A172 (cell line): ENCODE measurements at places on chromosomes 4 and X. TPM values are rescaled to one million over a fixed set of nuclear protein-coding genes. Genes with fewer than 3 reads are reported as not detected.

CSAG1 gene
- 0.65 TPM in 1 of 2 replicates, not detected in the other for total RNA-seq

BEX2 gene
- total RNA-seq = 0.76 and 2.6 TPM in 2 replicates

KCNIP4 gene
- total RNA-seq = not detected in 2 replicates

ARHGEF6 gene
- 5.0 and 5.2 TPM in 2 replicates for total RNA-seq

KDM6A gene
- total RNA-seq = 10.4 and 10.9 TPM in 2 replicates

PDCL2 gene
- total RNA-seq = 2.9 TPM in 1 of 2 replicates, not detected in the other

CT83 gene
- total RNA-seq = not detected in 2 replicates

F9 gene
- not detected in 2 replicates for total RNA-seq

FAM200B gene
- total RNA-seq = 68.7 and 75.9 TPM in 2 replicates

SPANXN3 gene
- not detected in 2 replicates for total RNA-seq

TLR6 gene
- total RNA-seq = 8.1 and 11.0 TPM in 2 replicates

GAGE1 gene
- total RNA-seq = 2.7 and 15.5 TPM in 2 replicates

IL2RG gene
- total RNA-seq = 0.22 and 1.4 TPM in 2 replicates

TNMD gene
- total RNA-seq = not detected in 2 replicates

KLF3 gene
- total RNA-seq = 6.4 and 8.9 TPM in 2 replicates

GLRA3 gene
- not detected in 2 replicates for total RNA-seq

TDO2 gene
- 235 and 369 TPM in 2 replicates for total RNA-seq

GRCh38 chr4:111649308-111649707, 495.9 kb upstream of the FAM241A start:
- no peak for DNase-seq

- DNase-seq = no peak
Measured at GRCh38 chr4:140027101-140027500, 126.9 kb downstream of the MAML3 start.

- peak; percentile 65 for DNase-seq
Measured at GRCh38 chrX:24231131-24231540, 81.6 kb downstream of the ZFX start.

- no peak for DNase-seq
Measured at GRCh38 chr4:139710073-139710472, 44.5 kb downstream of the MGST2 start.

DNA sequence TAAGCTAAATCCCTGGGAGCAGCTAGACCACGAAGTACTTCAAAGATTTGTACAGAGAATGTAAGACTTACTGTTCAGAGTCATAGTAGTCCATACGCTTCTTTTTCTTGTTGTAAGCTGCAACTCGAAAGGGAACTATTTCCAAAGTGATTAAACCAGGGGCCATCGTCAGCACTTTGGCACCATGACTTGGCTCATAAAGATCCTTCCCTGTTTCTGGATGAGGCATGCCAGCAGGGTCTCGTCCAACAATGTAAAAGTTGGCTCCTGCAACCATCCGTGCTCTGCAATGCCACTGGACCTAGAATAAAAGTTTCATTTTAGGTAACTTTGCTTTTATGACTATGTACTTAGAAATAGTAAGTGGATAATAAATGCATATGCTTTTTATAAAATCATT, 88.5 kb downstream of the PAPSS1 start:
- DNase-seq = no peak

DNA sequence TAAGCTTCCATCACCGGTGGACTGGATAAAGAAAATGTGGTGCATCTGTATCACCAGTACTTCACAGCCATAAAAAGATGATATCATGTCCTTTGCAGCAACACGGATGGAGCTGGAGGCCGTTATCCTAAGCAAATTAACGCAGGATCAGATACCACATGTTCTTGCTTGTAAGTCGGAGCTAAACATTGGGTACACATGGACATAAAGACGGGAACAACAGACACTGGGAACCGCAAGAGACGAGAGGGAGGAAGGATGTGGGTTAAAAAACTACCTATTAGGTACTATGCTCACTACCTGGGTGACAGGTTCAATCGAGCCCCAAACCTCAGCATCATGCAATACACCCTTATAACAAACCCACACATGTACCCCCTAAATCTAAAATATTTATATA, 16.3 kb upstream of the IDS start:
- DNase-seq = no peak

DNA sequence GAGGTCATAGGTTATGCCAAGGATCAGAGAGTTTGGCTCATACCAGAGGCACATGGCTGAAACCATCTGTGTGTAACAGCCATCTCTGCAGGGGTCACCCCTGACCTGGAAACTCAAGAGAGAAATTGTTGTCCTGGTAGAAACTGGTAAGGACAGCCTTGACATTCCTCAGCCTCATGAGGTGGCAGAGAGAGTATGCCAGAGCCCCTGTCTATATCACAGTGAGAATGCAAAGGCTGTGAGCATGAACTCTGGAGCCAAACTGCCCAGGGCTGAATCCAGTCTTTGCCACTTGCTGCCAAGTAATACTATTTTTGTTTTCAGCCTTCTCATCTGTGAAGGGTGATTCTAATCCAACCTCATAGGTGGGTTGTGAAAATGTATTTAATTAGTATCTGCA, 37.1 kb upstream of the CCDC149 start:
- no peak for DNase-seq

DNA sequence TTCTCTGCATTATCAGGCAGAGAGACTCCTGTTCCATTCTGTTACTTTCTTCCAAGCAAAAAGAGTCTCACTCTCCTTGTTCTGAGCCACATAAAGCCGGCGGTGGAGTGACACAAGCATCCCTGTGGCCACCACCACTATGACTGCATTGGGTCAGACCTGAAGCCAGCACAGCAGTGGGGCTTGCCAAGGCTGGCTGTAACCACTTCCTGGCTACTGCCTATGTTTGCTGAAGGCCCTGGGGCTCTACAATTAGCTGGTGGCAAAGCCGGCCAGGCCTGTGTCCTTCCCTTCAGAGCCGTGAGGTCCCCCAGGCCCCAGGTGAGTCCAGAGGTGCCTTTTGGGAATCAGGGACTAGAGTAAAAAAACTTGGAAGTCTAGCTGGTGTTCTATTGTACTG, 31.8 kb downstream of the PLAC8 start:
- DNase-seq = peak; percentile 11

- peak; percentile 79 for DNase-seq
Measured at GRCh38 chr4:41154814-41155177, 59.5 kb downstream of the APBB2 start.

- DNase-seq = peak; percentile 98
Measured at GRCh38 chr4:48909697-48910096, 3.1 kb upstream of the OCIAD2 start.

DNA sequence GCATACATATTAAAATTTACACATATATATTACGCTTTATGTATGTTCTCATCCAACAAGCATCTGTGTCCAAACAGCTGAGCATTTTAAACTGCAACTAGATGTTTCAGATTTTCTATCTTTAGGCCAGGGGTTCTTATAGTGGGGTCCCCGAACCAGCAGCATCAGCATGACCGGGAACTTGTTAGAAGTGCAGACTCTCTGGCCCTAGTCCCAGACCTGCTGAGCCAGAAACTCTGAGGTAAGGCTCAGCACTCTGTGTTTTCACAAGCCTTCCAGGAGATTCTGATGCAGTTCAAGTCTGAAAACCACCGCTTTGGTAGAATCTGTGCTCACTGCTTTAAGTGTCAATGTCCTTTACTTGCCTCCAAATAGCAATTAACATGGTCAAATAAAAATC, 266.2 kb upstream of the CASK start:
- DNase-seq = no peak

DNA sequence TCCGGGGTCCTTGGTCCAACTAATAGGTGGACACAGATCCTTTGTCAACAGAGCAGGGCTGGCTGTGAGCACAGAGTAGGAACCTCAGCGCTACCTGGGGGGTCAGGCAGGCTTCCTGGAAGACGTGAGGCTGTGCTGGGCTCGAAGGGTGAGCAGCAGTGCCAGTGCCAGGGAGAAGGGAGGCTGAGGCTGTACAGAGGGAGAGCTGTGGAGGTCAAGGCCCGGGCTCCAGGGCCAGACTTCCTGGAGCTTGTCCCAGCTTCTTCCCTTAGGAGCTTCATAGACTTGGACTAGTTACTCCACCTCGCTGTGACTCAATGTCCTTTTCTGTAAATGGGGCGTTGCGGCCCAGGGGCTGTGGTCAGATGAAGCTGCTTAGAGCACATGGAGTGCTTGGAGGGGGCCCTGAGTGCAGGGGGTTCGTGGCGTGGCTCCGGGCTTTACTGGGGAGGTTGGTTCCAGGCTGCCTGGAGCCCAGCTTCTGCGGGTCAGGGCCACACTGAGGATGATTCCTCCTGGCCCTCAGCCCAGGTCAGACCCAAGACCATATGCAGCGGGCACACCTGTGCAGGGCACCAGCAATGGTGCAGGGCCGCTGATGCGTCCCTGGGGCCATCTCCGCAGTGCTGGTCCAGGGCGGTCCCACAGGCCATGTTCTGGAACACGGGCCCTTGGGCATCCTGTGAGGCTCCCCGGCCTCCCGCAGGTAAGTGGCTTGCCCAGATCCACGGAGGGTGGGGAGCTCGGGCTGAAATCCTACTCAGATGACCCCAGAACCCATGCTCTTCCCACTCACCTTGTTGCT, 98.1 kb downstream of the DCTD start:
- DNase-seq = no peak

DNA sequence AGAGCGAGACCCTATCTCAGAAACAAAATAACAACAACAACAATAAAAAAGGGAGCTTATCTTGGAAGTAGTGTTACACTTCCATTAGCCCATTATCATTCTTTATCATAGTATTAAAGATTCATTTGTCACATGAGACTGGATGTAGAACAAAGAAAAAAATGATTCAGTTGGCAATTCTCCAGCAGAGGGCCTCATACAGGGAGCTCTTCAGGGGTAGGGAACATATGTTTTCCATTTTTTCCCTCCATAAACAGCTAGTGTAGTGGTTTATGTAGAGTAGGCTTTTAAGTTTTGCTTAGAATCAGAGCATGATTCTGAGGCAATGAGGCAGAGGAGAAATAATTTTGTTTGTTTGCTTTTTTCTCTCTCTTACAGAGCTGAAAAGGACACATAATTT, 5.8 kb downstream of the CPE start:
- DNase-seq = no peak

DNA sequence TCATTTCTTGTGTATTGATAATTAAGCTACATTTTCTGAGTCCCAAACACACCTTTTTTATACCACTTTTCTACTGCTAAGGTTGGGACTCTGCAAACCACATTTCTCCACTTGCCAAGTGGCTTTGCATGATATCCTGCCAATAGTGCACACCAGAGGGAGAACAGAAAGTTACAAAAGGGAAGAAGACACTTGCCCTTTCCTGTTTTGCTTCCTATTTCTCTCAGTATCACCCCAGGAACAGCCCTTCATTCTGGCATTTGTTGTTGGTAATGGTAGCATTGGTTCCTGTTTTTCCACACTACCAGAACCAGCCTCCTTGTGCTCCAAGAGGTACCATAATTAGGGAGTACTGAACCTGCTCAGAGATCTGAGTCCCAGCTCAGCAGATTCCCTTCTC, 87.1 kb downstream of the HDX start:
- no peak for DNase-seq

GRCh38 chrX:3815896-3816664, 102.6 kb upstream of the PRKX start:
- no peak for DNase-seq

GRCh38 chr4:150720973-150721518, 139.1 kb downstream of the MAB21L2 start:
- DNase-seq = no peak

DNA sequence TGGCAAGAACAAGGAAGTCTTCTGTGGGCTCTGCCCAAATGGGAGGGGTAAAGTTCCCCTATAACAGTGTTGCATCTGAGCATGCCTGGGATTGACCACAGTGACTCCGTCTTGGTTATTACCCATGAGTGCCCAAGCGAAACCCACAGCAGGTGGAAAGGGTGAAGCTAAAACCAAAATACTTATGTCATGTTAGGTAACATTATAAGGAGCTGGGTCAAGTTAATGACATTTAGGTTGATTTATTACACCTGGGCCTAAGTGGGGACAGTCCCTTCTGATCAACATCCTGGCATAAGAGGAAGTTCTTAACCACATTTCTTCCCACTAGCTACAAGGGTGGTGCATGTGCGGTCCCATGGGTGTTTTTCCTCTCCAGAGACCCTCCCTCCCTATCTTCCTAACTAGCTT, 1.3 kb upstream of the ZNF732 start:
- no peak for DNase-seq

- DNase-seq = no peak
Measured at GRCh38 chrX:110491846-110492620, 133.4 kb downstream of the RTL9 start.

DNA sequence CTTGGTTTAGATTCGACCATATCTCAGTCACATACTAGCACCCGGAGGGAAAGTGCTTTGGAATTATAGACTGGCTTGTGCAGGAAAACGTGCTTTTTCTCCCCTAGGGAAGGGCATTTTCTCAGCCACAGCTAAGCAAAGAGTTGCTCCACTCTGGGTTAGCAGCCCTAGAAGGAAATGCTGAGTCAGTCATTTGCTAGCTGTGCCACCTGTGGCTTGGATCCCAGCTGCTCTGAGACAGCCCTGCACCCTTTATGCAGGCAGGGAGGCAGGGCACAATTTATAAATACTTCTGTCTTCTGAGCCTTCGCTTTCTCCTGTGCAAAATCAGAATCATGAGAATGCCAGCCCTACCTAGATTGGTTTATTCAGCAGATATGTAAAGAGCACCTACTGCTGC, 1.3 kb upstream of the USP51 start:
- DNase-seq = no peak

DNA sequence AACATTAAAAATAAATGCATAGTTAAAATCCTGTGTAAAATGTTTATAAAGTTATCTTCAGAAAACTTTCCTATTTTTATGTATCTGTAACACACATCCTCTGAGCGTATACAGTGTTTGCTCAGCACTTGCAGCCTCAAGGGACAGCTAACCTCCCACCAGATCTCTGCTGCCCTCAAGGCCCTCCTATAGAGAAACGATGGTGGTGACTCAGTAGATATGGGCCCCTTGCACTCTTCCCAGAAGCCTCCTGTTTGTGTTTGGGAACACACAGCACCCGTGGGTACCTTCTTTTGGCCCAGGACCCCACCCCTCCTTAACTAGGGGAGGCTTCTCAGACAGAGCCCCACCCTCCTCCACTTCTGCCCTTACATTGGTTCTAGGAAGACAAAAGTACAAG, 26.7 kb downstream of the PJA1 start:
- DNase-seq = no peak

DNA sequence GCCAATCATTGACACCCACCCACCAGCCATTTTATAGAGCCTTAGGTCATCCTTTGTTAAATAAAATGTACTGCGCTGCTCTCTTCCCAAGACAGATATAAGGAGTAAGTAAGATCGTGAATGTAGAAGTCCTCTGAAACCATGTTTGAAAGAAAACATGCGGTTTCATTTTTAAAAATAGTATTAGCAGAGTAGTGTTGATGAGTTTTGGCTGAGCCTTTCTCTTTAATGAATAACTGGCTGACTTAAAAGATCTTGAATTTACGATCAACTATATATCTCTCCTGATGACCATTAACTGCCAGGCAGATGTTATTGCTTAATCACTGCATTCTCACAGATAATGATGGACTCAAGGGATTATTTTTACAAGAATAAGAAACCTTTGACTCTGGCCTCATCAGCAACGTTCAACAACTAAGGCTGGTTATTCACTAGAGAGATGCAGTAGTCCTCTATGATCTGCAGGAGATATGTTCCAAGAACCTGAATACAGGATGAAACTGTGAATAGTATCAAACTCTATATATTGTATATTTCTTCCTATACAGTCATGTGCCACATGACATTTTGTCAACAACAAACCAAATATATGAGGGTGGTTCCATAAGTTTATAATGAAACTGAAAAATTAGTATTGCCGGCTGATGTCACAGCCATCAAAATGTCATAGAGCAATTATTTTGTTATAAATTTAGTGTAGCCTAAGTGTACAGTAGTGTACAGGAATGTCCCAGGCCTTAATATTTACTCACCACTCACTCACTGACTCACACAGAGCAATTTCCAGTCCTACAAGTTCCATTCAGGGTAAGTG, 80.8 kb downstream of the FAM13A start:
- no peak for DNase-seq
